ENCODE measurements at places on chromosomes 4 and X.

- no peak for DNase-seq
Measured at GRCh38 chrX:7640392-7640791, 202.6 kb upstream of the VCX start.

GRCh38 chrX:31136144-31136611 is 64.3 kb upstream of the FTHL17 start:
- no peak for DNase-seq

DNA sequence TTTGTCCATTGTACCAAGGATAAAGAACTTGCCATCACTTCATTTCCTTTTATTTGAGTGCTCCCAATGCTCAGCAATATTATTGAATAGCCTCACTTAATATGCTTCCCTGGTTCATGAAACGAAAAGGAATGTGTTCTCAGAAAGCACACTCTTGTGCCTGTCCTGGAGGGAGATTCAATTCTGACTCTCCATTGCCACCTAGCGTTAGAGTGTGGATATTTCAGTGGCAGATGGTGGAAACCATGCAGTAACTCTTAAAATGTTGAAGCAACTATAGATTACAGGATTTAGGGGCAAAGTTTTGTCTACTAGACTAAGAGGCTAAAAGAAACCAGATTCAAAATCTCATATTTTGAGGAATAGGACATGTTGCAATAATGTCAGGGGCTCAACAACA is 36.0 kb downstream of the GAB3 start:
- DNase-seq, result no peak

DNA sequence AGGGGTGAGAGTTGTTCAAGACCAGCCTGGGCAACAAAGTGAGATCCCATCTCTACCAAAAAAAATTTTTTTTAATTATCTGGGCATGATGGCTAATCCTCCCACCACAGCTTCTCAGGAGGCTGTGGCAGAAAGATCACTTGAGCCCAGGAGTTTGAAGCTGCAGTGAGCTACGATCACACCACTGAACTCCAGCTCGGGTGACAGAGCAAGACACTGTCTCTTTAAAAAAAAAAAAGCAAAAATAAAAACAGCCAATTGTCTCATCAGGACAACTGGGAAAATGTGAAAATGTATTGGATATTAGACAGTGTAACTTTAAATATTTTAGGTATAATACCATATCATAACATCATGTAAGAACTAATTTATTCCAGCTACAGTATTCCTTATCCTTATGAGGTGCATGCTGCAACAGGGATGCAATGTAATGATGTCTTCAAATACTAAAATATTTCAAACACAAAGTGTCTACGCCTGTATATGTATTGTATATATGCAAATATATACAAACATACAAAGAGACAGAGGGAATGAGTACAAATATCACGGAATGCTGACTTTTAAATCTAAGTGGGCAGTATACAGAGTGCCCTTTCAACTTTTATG is 17.2 kb downstream of the FAM13A start:
- no peak for DNase-seq

DNA sequence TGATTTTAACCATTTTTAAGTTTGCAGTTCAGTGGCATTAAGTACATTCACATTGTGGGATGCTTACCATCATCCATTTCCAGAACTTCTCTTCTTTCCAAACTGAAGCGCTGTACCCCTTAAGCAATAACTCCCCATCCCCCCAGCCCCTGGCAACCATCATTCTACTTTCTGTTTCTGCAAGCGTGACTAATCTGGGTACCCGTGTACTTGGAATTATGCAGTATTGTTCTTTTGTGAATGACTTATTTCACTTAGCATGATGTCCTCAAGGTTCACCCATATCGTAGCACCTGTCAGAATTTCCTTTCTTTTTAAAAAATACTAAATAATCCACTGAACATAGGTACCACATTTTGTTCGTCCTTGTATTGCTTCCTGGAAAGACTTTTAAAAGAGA is 32.9 kb downstream of the USP9X start:
- no peak for DNase-seq

GRCh38 chrX:27728291-27728690 is 79.5 kb upstream of the MAGEB10 start:
- DNase-seq, result no peak

DNA sequence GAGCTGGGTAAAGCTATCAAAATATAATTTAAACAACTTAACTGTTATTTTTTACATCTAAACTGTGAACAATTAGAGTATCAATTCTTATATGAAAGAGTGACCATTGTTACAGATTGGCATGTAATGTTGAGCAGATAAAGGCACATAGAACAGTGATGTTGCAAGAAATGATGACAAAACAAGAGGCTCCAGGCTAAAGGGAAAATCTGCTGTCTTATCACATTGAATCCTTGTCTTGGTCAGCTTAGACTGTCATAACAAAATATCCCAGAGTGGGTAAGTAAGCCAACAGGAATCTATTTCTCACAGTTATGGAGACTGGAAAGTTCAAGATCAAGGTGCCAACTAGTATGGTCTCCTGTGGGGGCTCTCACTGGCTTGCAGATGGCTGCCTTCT is 154.1 kb upstream of the PPP3CA start:
- DNase-seq, result no peak

DNA sequence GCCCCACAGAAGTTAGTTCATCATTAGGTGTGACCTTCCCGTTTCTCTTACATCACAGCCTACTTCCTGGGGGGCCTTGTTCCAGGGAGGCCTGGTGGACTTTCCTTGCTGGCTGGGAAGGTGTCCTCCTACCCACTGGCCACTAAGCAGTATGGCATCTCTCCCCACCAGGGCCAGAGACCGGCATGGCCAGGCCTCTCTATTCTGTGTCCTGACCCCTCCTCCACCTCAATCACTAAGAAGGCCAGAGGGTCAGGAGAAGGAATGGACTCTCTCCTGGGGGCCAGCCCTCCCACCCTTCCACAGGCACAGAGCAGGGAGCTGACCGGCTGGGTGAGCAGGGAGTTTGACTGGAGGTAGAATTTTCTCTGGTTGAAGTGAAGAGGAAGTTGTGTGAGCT is 81.9 kb downstream of the PJA1 start:
- no peak for DNase-seq

DNA sequence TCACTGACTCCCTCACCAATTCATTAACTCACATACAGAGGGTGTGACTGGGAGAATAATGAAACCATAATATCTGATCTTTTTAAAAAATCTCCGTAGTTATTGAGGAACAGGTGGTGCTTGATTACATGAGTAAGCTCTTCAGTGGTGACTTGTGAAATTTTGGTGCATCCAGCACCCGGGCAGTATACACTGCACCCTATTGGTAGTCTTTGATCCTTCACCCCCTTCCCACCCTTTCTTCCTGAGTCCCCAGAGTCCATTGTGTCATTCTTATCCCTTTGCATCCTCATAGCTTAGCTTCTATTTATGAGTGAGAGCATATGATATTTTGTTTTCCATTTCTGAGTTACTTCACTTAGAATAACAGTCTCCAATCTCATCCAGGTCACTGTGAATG is 1143.8 kb downstream of the PCDH19 start:
- DNase-seq, result no peak

- DNase-seq, result no peak
Measured at GRCh38 chrX:17072721-17073230, 126.3 kb downstream of the REPS2 start.

DNA sequence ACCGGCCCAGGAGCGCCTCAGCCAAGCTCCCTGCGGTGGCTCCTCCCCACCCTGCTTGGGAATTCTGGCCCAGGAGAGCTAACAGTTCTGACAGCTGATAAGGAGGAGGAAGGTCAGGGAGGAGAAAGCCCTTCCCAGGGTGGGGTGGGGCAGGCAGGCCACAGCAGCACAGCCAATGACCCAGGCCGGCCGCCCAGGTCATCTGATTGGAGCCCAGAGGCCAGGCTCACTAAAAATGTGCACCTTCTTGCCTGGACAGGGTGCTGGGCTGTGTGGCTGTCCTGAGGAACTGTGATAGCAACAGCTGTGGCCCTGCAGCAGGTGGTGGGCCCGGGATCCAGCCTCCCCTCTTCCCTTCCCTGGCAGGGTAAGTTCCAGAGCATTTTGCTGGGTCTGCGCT is 17.2 kb upstream of the SH3TC1 start:
- DNase-seq, result no peak

DNA sequence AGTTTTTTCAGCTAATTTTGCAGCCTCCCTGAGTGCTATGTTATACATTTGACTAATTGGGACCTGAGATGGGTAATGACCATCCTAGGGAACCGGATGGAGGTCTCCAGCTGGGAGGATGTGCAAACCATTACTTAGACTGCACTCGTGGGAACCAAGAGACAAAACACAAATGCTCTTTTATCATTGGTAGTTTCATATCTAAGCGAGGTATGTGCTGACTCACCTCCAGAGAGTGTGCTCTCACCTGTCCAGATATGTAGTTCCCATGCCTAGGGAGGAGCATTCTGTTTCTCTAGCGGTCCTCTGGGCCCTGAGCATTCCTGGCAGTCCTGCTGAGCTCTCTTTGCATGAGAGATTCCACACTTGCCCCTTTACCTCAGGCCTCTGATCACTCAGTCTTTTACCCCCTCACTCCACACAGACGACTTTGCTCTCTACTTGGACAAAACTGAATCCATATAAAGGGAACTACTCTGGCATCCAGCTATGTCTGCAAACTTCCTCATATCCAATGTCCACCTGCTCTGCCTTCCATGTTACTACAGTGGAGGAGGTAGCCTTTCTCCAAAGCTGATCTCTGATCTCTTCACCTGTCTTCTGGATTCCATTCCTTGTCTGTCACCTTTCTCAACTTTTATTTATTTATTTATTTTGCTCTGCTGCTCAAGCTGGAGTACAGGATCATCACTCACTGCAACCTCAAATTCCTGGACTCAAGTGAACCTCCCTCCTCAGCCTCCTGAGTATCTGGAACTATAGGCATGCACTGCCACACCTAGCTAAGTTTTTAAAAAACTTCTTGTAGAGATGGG is 88.4 kb downstream of the LRP2BP start:
- DNase-seq, result no peak

GRCh38 chrX:18065956-18066355 is 154.7 kb downstream of the BEND2 start:
- no peak for DNase-seq

DNA sequence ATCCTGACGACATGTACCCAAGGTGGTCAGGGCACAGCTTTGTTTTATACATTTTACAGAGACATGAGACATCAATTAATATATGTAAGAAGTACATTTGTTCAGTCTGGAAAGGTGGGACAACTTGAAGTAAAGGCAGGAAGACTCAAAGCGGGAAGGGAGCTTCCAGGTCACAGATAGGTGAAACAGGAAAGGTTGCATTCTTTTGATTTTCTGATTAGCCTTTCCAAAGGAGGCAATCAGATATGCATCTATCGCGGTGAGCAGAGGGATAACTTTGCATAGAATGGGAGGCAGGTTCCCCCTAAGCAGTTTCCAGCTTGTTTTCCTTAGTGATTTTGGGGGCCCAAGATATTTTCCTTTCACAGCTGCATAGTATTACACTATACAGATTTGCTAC is 358.4 kb downstream of the GLUD2 start:
- no peak for DNase-seq

DNA sequence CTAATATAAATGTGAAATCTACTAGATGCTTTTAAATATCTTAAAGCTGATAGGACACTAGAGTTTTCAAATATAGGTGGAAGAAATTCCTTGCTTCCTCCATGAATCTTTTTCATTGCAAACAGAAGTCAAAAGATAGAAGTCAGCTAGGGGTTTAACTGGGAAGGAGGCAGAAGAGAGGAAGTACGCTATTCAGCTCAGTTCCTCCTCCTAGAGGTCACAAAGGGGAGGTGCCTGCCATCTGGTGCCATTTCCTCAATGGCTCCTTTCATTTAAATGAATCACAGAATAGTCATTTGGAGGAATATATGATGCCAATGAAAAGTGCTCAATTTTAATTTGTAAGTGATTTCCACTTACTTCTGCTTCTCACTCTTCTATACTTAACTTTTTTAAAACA is 8.5 kb downstream of the COL25A1 start:
- DNase-seq, result no peak

- no peak for DNase-seq
Measured at GRCh38 chr4:102511830-102512605, 10.9 kb downstream of the NFKB1 start.

GRCh38 chr4:114599231-114599902 is 760 bp downstream of the UGT8 start:
- DNase-seq, result no peak

- DNase-seq, result no peak
Measured at GRCh38 chr4:175290401-175290800, 372.2 kb downstream of the ADAM29 start.

DNA sequence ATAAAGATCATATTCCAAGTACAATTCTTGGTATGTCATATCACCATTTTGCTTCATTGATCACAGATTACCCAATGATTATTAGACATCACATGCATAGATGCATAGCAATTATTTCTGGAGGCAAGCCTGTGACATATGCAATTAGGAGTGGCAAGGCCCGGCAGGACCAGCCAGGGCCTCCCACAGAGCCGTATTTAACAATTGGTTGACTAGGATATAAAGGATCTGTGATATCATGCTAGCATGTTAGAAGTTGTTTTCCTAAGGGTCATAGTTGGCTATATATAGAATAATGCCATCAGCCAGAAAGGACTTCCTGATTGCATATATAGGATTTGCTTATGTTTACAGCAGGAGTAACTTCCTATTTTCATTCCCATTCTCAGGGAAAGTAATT is 103.5 kb upstream of the OTUD4 start:
- no peak for DNase-seq

GRCh38 chrX:7318241-7318640 is 170.3 kb upstream of the PUDP start:
- no peak for DNase-seq

GRCh38 chr4:163542275-163542674 is 47.8 kb downstream of the TMA16 start:
- DNase-seq, result no peak

- no peak for DNase-seq
Measured at GRCh38 chrX:2147928-2148327, 352.8 kb downstream of the DHRSX start.

- no peak for DNase-seq
Measured at GRCh38 chr4:15925830-15926229, 12.7 kb downstream of the FGFBP1 start.

GRCh38 chr4:169611157-169611556 is 1.2 kb downstream of the NEK1 start:
- DNase-seq, result no peak

GRCh38 chr4:154640999-154641398 is 28.5 kb upstream of the FGG start:
- no peak for DNase-seq

DNA sequence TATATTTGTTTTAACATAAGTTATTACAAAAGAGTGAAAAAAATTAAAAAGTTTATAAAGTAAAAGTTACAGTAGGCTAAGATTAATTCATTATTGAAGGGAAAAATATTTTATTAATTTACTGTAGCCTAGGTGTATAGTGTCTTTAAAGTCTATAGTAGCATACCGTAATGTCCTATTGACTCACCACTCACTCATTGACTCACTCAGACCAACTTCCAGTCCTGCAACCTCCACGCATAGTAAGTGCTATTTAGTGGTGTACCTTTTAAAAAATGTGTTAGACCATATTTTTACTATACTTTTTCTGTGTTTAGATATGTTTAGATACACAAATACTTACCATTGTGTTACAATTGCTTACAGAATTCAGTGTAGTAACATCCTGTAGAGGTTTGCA is 841.1 kb downstream of the CENPC start:
- DNase-seq, result no peak

DNA sequence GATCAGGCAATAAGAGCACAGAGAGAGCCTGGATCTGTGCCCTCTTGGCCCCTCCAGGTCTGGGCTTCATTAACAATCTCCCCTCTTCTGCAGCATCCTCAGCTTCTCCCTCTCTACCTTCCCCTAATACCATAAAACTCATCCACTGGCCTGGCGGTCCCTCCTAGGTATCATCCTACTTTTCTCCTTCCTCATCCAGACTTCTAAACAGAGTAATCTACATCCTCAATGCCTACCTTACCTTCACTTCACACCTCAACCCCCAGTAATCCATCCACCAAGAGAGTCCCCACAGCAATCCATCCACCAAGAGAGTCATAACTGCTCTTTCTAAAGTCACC is 17.0 kb downstream of the FGFBP1 start:
- no peak for DNase-seq
